ENCODE measurements at places on chromosomes 4 and X.

- DNase-seq: no peak
These were observed 7.7 kb downstream of the PROM1 start for GRCh38 chr4:16075975-16076757.

DNA sequence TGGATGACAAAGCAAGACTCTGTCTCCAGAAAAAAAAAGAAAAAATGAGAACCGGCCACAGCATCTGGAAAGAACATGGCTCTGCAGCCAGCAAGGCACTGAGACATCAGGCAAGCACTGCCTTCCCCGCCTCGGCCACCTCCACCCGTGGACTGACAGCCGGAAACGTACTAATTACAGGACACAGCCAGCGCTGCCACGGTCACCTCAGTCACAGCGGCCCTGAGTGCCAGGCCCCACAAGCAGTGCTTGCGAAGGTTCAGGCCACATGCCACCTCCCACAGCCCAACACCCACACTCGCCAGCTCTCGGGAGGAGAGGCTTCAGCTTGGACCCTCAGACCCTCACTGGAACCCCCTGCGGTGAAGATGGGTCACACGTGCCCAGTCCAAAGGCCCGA lies 16.8 kb downstream of the FAM53A start:
- DNase-seq: no peak

GRCh38 chrX:55129361-55129760 lies 40.5 kb downstream of the PAGE2 start:
- no peak for DNase-seq

GRCh38 chrX:7263961-7264360 lies 116.0 kb upstream of the PUDP start:
- no peak for DNase-seq

- no peak for DNase-seq
These were observed 78.8 kb upstream of the LEF1 start for GRCh38 chr4:108247387-108248049.

DNA sequence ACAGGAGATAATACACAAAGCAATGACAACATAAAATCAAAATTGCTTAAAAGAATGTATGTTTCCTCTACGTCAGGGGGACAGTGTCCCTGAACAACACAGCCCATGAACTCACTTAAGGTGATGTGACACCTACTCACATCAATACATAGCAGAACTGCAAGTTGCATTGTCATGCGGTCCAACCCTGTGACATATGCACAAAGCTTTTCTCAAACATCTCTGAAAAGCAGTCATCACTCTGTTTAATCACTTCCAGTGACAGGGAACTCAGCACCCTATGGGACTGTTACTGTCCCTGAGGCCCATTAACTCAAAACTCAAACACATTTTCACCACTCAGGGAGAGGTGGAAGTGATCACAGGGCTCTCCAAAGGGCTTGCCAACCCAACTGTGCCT lies 2.4 kb downstream of the STX18 start:
- no peak for DNase-seq

- DNase-seq: no peak
These were observed 1.7 kb downstream of the PRAF2 start for GRCh38 chrX:49071877-49072711.

DNA sequence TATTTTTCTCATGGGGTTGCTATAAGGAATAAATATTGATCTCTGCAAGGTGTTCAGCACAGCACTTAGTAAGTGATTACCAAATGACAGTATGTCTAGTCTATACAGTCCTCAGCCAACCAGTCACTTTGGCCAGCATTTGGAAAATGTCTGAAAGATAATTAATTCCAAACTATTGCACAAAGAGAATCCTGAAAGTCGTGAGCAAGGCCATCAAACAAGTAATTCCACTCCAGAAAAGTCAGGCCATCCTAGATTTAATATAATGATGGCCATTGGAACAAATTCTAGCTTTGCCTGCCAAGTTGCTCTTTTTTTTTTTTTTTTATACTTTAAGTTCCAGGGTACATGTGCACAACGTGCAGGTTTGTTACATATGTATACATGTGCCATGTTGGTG lies 96.6 kb downstream of the SHROOM3 start:
- DNase-seq: no peak

- no peak for DNase-seq
These were observed 122.6 kb upstream of the VCX3B start for GRCh38 chrX:8341814-8342590.

DNA sequence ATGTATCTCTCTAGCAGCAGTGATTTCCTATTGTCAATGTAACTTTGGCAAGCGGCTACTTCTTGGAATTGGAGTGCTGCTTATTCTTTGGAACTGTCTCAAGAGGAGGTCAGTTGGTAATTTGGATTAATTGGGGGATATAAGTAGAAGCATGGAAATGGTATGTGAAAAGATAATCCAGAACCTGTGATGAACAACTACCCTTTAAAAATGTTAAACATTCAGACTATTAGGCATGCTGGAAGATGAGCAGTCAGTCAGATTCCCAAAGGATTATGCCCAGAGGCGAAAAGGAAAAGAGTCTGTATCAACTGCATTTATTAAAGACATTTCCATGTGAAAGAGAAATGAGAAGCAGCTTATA lies 62.5 kb downstream of the SEC24D start:
- no peak for DNase-seq

DNA sequence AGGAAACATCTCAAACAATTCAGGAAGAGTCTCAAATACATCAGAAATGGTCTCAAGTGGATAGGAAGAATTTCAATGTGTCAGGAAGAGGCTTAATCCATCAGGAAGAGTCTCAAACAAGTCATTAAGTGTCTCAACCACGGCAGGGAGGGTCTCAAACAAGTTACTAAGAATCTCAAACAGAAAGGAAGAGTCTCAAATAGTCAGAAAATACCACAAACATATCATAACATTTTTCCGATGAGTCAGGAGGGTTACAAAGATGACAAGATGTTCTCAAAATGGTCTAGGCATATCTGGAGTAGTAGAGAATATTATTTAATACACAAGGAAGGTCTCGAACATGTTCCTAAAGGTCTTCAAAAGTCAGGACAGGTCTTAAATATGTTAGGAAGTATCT lies 109.3 kb upstream of the USP9X start:
- no peak for DNase-seq

GRCh38 chrX:13661735-13662288 lies 8.9 kb downstream of the TCEANC start:
- DNase-seq: no peak

DNA sequence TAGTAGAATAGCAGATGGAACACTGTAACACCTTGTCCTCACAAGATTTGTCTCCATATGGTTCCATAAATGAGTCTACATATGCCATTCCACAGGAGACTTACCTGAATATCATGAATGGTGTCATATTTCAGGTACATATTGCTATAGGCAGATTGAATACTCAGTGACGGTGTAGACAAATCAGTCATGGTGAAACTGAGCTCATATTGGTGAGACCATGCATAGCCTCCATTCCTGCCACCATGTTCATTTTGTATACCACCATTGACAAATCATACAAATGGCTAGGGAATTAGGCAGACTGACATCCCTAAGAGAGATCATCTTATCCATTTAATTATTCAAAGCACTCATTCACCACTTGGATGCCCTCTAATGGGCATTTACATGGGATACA lies 38.0 kb upstream of the SPP1 start:
- no peak for DNase-seq

DNA sequence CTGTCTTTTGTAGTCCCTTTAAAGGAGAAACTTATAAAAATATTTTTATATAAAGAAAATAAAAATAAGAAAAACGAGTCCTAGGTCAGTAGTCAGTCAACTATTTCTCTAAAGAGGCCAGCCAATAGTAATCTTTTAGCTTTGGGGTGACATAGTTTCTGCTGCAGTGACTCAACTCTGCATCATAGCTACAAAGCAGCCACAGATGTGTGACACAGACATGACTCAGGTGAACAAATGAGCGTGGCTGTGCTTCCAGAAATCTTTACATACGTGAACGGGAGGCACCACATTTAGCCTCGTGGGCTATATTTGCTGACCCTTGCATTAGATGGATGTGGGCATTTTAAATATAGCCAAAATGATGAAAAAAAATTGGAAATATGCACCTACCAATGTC lies 1862.5 kb upstream of the TENM3 start:
- DNase-seq: no peak

DNA sequence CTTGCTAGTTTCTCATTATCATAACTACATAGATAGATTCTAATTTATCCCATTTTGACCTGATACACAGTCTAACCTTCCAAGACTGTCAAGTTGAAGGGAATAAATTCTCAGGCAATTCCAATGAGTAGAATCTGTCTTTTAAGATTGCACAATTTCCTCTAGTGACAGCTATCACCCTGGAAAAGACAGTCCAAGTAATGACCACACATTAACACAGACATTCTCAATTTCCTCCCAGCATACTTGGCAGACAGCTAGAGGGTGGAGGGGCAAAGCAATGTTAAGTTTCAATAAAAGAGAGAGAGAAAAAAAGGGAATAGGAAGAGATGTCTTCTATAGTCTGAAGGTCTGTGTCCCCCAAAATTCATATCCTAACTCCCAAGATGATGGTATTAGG lies 234.7 kb downstream of the LDB2 start:
- no peak for DNase-seq

DNA sequence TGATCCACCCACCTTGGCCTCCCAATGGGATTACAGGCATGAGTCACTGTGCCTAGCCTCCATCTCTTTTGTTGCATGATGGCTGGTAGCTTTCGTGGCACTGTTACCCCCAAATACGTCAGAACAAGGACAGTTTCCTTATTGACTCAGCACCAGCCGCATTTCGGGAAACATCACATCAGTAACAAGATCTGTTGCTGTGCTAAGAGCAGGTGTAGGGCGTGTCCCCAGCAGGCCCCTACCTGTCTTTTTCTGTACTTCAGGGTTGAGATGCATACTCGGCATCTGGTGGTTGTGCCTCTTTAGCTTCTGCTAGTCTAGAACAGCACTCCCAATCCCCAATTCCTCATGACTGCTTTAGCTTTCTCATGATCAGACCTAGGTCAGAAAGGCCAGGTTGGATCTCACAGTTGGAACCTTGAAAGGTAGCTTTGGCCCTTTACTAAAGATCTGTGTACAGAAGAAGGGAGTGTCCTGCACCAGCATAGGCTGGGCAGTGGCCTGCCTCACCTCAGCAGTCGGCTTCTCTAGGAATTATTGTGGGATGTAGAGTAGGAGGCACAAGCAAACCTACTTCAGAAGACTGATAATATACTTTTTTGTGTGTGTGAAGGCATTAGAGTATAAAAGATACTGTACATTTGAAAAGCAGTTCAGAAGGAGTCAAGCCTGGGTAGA lies 36.8 kb downstream of the NSD2 start:
- DNase-seq: no peak

- no peak for DNase-seq
These were observed 329.7 kb upstream of the F9 start for GRCh38 chrX:139200793-139201192.

- DNase-seq: no peak
These were observed 200.0 kb downstream of the PALLD start for GRCh38 chr4:168696826-168697225.

- no peak for DNase-seq
These were observed 6.4 kb downstream of the LRPAP1 start for GRCh38 chr4:3525532-3526430.

- no peak for DNase-seq
These were observed 7.2 kb downstream of the SCARB2 start for GRCh38 chr4:76206222-76206942.

- DNase-seq: no peak
These were observed 31.5 kb downstream of the SLC9A7 start for GRCh38 chrX:46727441-46727840.

- no peak for DNase-seq
These were observed 50.2 kb downstream of the SUPT20HL1 start for GRCh38 chrX:24410514-24411189.

DNA sequence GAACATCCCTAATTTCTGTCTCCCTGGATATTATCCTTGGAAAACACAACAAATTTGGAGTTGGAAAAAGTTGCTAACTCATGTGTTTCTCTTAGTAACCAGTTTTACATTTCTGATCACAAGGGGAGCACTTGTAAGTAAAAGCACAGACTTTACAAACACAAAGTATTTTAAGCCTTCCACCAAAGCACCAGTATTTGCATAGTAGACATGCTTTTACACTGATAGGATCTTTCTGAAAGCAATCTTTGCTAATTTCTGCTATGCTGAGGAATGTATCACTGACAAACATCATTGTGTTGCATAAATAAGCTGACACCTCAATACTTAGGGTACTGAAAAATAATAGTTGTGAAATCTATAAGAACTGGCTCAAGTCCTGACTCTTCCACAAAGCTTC lies 100.6 kb downstream of the MID1 start:
- no peak for DNase-seq

GRCh38 chr4:139144911-139145551 lies 32.0 kb downstream of the ELF2 start:
- DNase-seq: no peak

- no peak for DNase-seq
These were observed 32.8 kb downstream of the PASD1 start for GRCh38 chrX:151596282-151596681.

- DNase-seq: no peak
These were observed 208.7 kb upstream of the KLF3 start for GRCh38 chr4:38455092-38455862.

DNA sequence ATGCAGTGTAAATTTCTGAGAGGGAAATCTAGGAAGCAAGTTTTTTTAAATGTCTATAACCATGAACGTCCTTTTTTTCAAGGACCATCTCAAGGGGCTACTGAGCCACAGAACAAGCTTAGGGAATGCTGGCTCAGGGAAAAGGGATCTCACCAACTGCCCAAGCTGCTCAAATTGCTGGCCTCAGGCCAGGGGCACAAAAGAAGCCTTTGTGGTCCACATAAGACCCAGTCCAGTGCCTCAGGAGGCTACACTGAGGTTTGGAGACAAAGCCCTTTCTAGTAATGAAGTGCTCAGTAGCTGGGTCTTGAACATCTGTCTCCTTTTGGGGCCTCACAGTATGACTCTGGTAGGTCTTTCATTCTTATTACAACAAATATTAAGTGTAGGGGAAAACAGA lies 305.5 kb downstream of the RAB28 start:
- no peak for DNase-seq

- no peak for DNase-seq
These were observed 1026.3 kb upstream of the PABPC4L start for GRCh38 chr4:135227842-135228241.

DNA sequence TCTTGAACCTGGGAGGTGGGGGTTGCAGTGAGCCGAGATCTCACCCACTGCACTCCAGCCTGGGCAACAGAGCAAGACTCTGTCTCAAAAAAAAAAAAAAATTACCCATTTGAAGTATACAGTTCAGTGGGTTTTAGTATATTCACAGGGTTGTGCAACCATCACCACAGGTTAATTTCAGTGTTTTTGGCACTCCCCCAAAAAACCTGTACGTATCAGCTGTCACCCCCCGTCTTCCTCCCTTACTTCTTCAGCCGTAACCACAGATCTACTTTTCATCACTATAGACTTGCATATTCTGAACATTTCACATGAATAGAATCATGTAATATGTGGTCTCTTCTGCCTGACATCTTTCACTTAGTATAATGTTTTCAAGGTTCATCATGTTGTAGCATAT lies 11.7 kb upstream of the PTTG2 start:
- DNase-seq: no peak

DNA sequence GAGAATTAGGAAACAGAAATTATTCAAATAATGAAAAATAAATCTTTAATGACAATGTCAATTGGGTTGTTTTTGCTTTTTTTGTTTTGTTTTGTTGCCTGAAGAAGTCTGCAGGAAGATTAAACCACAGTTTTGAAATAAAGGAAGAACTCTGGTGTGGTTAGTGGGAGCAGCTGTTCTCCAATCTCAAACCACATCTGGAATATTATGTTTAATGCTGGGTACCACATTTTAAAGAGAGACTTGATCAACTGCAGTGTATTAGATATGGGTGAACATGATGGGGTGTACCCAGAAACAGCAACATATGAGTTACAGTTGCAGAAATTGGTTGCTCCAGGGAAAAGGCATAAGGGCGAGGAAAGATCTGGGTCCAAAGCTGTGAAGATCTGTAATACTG lies 171.2 kb upstream of the RPL34 start:
- DNase-seq: no peak
